Cortex of kidney (tissue), 1 donor: ENCODE measurements at places on chromosomes 13 and 19.

DNA sequence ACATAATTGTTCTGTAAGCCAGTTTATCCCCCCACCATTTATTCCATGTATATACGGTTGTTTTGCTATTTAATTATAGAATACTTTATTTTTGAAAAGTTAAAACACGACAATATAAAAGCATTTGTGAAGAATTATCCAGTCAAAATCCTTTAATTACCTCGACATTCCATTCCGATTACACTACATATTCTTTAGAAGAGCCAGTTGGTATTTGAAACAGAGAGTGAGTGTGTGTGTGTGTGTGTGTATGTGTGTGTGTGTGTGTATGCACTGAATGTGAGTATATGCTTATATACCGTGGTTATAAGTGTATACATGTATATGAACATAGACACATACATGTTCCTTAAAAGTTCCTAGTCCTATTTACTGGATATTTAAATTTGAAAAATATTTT, 87.8 kb upstream of the KLF5 start:
- no peak for DNase-seq

GRCh38 chr19:47398707-47399597, 20.4 kb downstream of the MEIS3 start:
- no peak for DNase-seq

GRCh38 chr19:57171551-57172081, 4.3 kb upstream of the DUXA start:
- no peak for DNase-seq

- DNase-seq, result no peak
Observed at GRCh38 chr19:58097781-58098681, at the start of gene ZSCAN18. ZSCAN18 (minus strand) TSS chr19:58098231; CDS start chr19:58090267, 7,964 bp downstream.

DNA sequence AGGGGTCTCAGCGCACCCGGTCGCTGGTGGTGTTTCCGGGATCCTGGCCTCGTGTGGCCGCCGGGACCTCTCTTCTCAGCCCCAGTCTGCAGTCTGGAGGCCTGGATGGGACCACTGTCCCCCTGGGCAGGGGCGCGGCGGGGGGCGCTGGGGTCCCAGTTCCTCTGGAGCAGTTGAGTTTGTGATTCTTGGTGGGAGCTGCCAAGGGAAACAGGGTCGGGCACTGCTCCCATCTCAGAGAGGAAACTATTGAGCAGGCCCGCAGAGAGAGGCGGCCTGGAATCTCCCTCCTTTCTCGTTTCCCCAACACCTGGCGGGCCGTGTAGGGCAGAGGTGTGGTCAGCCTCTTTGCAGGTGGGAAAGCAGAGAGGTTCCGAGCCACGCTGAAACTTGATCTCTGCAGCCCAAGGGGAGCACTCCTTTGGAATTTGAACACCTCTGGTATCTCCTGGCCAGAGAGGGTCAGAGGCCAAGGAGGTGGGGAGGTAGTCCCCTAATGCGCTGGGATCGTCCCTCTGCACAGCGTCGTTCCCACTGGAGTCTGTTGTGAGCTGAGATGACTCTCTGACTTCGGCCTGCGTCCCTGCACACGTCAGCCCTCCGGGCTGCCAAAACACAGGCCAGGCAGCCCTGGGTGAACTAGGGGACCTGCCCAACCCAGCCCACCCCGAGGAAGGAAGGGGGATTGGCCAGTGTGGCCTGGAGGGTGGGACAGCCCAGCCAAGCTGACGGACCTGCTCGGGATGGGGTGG, 741 bp downstream of the PLEKHF1 start:
- no peak for DNase-seq

GRCh38 chr13:59542303-59542702, 621.4 kb downstream of the DIAPH3 start:
- DNase-seq, result no peak

DNA sequence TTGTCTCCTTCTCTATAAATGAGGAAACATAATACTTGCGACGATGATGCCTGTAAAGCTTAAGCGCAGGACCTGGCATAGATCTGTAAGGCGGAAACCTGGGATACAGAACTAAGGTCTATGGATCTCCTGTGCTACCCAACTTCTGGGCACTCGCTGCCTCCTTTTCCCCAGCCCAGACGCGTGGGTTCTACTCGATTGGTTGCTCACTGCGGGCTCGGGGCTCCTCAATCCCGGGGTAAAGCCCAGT, 615 bp upstream of the PSMC4 start:
- no peak for DNase-seq

DNA sequence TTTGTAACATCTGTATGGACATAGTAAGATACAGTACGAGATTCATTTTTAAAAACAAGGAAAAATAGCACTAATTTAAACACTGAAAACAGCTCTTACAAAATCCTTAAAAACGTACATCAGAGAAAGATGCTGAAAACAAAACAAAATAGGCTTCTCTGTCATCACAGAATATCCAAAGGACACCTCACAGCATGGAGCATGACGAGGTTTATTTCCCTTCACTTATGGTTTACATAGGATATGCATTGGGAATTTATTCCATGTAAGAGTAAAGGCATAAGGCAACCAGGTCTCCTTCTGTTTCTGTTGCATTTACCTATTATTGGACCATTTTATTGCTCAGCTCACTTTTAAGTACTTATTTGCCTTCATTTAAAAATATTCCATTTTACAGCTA, 3.0 kb downstream of the KCTD12 start:
- DNase-seq, result no peak

GRCh38 chr19:1169411-1169791, 4.7 kb downstream of the SBNO2 start:
- DNase-seq, result no peak

DNA sequence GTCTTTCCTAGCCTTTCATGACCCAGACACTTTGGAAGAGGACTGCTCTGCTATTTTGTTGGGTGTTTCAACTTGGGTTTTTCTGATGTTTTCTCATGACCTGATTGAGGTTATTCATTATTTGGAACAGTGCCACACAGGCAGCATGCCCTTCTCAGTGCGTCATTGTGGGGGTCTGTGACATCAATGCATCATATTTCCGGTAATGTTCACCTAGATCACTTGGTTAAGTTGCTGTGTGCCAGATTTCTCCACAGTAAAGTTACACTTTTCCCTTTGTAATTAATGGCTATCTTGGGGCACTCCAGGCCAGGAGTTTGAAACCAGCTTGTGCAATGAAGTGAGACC, 124.4 kb downstream of the SIPA1L3 start:
- no peak for DNase-seq

GRCh38 chr13:99363949-99364348, 56.8 kb upstream of the GPR183 start:
- no peak for DNase-seq

DNA sequence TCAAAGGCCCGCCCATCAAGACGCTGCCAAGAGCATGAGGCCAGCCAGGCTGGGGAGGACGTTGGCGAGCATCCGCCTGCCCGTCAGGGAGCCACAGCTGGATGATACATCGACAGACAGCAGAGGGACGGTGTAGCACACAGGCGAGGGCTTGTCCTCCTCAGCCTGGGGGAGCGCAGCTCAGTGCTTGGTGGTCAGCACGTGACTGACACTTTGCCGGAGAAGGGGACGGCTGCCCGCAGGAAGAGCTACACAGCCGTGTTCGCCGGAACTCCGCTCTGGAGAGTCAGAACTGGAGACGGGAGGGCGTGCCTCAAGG, 34.1 kb downstream of the CSNK1G2 start:
- DNase-seq, result no peak

DNA sequence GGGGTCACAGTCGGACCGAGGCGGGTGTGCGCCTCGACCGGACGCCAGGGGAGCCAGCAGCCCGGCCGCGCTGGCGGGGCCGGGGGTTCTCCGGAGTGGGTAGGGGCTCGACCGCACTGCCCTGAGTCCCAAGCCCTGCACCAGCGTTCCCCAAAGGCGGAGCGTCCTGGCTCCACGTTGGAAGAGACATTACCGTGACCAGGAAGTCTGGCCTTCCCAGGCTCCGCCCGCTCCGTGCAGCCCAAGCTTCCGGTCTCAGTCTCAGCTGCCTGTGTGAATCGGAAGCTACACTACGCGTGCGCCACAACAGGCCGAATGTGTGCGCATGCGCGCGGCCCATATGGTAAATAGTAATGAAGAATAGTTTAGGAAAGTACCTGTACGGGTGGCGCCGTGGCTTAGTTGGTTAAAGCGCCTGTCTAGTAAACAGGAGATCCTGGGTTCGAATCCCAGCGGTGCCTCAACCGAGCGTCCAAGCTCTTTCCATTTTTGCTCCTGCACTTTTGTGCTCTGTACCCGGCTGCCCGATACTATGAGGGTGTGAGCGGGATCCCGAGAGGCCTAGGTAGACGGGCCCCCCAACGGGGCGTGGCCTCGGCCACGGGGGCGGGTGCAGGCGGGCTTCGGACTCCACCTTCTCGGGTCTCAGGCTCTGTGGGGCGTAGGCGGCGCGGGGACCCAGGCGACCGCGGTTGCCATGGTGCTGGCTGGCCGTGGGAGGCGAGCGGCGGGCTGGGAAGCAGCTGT, 17.3 kb upstream of the LRP3 start:
- peak; percentile 81 for DNase-seq

DNA sequence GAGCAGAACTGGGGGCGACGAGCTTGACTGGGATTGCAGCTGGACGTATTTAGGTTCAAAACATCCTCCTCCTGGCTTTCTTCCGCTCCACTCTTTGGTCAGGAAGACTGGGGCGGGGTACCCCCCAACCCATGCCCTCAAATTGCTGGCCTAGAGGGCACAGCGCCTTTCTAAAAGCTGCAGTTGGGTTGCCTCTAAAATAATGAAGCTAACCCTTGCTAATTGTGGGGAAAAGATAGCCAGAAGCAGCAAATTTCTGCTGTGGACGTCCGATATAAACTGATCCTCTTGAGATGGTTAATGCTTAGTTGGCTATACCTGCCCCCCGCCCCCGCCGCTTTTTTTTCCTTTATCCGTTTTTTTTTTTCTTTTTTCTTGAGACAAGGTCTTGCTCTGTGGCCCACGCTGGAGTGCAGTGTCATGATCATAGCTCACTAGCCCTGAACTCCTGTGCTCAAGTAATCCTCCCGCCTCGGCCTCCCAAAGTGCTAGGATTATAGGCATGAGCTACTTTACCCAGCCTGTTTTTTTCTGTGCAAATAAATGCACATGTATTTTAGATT, 754 bp upstream of the CHERP start:
- no peak for DNase-seq

- no peak for DNase-seq
Observed at GRCh38 chr19:48874303-48875135, 2.3 kb downstream of the PPP1R15A start.

GRCh38 chr13:44651724-44652123, 75.6 kb upstream of the TSC22D1 start:
- no peak for DNase-seq

DNA sequence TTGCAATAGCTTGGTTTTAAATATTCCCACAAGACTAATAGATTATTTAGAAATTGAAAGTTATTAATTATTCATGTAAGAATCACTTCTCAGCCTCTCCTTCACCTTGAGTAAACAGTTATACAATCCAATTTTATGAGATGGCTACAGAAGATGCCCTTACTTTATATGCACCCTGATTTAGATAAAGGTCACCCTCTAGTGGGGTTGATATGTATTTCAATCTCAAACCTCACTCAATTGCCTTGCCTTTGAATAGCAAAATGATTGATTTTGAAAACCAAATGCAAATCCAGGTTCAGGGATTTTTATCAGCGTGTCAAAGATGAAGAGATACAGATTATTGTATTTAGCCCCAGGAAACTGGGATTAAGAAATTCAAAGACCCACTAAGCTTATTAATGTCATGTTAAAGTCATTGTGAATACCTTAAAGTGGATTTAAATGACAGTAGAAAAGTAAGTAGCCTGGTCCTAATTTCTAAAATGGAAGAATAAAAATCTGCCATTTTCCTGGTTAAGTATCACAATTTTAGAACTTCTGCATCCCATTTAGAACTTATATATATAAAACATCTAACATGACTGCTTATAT, 305.1 kb downstream of the ITGBL1 start:
- no peak for DNase-seq

GRCh38 chr19:49830766-49831165, 12.7 kb downstream of the MED25 start:
- DNase-seq, result no peak

DNA sequence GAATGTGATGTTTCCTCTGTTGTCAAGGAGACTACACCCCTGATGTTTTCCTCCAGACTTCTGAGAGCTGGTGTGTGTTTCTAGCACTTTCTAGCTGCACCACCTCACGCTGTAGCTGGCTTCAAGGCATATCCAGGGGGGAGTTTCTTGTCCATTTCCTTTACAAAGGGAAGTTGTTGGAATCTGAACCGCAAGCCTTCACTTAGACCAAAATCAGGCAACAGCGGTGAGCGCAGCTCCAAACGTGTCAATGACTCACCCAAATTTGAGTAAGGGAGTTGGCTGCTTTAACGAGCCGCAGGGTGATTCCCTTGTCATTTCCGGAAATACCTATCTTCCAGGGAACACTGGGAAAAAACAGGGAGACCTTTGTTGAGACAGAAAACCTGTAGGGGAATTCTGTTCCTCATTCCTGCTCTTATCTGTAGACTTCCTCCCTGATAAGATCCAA, 2.5 kb downstream of the LDLR start:
- no peak for DNase-seq

- no peak for DNase-seq
Observed at GRCh38 chr13:33582121-33582520, 235.8 kb upstream of the RFC3 start.

DNA sequence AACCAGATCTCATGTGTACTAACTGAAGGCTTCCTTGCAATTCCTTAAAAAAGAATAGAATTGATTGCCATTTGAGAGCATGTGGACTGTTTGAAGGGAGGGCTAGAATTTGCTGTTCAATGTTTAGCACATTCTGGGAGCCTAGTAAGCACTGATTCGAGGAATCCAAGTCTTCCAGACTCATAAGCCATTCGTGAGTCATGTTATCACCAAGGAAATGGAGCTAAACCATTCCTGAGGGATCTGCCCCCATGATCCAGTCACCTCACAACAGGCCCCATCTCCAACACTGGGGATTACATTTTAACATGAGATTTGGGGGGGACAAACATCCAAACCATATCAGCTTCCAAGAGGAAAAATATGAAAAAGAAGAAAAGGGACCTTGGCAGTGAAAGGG, 276.4 kb downstream of the KCNRG start:
- no peak for DNase-seq

GRCh38 chr19:1825909-1826556, 14.0 kb upstream of the ATP8B3 start:
- no peak for DNase-seq

DNA sequence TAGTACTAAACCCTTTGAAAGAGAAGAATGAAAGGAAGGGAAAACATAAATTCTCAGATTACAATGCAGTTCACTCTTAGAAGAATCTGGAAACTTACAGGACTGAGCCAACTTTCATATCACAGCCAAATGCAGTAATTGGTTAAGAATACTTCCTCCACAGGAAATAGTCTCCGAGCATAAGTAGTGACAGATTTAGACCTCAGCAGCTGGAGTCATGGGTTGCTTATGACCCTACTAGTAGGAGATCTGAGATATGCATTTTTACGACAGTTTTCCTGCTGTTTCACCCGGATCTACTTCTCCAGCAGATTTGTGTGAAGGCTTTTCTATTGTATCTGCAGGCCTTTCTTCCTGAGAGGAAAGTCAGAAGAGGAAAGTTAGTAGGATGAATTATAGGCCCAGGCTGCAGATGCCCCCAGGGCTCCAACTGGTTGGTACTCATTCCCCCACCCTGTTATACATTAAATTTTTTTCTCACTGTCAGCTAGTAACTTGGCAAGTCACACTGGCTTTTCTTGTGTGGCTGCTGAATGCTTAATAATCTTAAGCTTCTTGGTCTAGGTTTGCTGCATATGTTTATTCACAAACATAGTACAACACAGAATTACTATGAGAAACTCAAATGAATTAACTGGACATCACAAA, 1241.5 kb upstream of the MIR17HG start:
- DNase-seq, result no peak
